ENCODE measurements at places on chromosomes 12 and 14. TPM values are rescaled to one million over a fixed set of nuclear protein-coding genes. Genes with fewer than 3 reads are reported as not detected.

DNA sequence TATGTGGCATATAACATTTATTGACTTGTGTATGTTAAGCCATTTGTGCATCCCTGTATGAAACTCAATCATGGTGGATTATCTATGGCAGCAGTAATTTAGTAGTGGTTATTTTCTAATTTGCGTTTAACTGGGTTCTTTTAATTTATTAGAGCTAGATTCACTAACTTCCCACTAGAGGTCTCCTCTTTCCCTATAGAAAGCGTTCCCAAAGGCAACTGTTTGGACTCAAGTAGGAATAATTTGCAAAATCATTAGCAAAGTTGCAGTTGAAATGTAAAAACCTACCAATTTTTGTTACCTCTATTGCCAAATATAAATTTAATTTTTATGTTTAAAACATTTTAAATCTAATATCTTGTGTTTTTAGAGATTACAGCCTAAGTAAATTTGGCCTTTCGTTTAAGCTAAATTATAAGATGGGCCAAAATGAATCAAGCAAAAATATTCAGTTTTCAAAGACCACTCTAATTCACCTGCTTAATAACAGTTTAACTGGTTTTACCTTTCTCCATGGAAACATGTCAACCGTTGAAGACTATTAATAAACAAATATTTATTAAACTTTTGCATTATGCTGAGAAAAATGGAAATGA lies 6.0 kb downstream of the DMAC2L start:
- no peak for DNase-seq

- DNase-seq: peak; percentile 70
Observed at GRCh38 chr12:48183091-48183875, at the start of gene CCDC184. CCDC184 (plus strand) TSS chr12:48183644; CDS start chr12:48184123, 479 bp downstream.

Gene NELL2
- total RNA-seq: 61.9 TPM

- DNase-seq: no peak
Observed at GRCh38 chr12:47152095-47152494, 72.3 kb upstream of the AMIGO2 start.

DNA sequence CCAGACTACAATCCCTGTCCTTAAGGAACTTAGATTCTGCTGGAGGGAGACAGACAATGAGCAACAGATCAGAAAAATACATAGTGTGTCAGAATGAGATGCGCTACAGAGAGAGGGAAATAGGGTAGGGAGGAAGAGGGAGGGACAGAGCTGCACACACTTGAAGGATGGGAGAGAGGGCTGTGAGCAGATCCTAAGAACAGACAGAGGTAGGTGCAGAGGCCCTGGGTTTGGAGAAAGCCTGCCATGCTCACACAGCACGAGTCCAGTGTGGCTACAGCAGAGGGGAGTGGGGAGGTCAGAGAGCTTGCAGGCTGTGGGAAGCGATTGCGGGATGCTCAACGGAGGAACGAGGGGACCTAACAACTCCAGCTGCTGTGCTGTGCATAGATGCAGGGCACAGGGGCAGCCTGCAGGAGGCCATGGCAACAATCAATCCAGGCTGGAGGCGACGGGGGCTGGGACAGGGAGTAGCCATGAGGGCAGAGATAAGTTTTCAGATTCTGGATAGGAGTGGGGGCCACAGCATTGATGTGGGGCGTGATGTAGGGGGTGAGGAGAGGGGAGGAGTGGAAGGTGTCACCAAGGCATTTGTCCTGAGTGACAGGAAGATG lies 20.7 kb downstream of the FAIM2 start:
- no peak for DNase-seq

GRCh38 chr12:106291342-106291741 lies 11.2 kb upstream of the TCP11L2 start:
- no peak for DNase-seq

Gene NUDT4
- 52.2 TPM for total RNA-seq

GRCh38 chr12:31431721-31432240 lies 105.8 kb upstream of the SINHCAF start:
- no peak for DNase-seq

Data from activated naive CD4-positive, alpha-beta T cell treated with anti-CD3 and anti-CD28 coated beads for 36 hours (primary cell).